ENCODE measurements at places on chromosomes 3 and 15. TPM values are rescaled to one million over a fixed set of nuclear protein-coding genes. Genes with fewer than 3 reads are reported as not detected.

The SLC28A2 gene
- total RNA-seq = not detected

The MORF4L1 gene
- 410 TPM for total RNA-seq

The ESYT3 gene
- total RNA-seq = not detected

The DNASE1L3 gene
- total RNA-seq = 1.7 TPM

The RPS27L gene
- 407 TPM for total RNA-seq

Measured in dermis blood vessel endothelial cell (primary cell).